HS-27A (cell line): ENCODE measurements at places on chromosomes 1 and 21.

DNA sequence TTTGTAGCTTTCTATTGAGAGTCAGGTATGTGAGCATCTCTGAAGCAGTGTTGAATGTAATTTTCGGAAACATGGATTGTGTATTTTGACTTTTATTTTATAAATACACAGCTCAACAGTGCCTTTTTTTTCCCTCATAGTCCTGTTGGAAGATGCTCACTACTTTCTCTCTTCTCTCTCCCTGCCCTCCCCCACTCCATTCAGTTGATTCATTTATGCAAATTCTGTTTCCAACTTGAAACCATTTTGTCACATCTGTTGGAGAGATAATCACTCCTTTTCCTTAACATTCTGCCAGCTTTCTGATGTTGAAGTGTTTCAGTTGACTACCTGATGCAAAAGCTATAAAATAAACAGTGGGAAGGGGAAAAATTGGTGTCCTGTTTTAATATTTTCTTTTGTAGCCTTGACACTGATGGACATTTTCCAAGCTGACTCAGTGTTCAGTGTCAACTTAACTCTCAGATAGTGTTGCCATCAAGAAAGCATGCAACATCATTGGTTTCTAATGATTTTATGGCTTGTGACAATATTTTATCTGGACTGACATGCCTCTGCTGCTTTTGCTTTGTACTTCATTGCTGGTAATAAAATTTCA lies 194.5 kb downstream of the HS2ST1 start:
- no peak for DNase-seq

GRCh38 chr21:27681841-27682240 lies 715.0 kb upstream of the ADAMTS5 start:
- peak; percentile 75 for DNase-seq

- DNase-seq, result no peak
Observed at GRCh38 chr1:235746245-235746644, 96.7 kb upstream of the GNG4 start.

- no peak for DNase-seq
Observed at GRCh38 chr1:177784936-177785335, 184.9 kb downstream of the SEC16B start.

DNA sequence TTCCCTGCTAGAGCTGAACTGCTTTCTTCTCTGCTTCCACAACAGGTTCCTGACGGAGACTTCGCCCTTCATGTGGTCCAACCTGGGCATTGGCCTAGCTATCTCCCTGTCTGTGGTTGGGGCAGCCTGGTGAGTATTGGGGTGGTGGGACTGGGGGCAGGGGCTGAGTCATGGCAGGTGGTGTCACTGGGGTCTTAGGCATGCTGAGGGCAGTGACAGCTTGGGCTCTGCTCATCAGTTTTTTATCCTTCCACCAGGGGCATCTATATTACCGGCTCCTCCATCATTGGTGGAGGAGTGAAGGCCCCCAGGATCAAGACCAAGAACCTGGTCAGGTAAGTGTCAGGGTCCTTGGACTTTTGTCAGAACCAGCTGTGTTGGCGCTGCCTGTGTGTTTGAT lies 1.3 kb downstream of the ATP6V0B start:
- DNase-seq, result no peak

DNA sequence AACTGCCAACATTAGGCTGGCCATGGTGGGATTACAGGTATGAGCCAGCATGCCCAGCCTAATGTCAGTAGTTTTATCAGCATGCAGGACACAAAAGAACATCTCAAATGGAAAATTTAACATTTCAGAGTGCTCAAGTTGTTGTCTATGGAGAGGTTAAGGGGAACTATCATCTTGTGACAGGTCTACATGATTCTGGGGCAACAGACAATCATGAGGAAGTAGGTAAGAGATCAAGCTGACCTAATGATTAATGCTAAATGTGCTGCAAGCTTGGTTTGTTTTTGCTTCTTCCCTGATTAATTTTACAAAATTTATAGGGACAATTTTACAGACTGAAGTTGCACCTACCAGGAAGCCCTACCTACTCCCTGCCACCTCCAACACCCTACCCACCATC lies 36.6 kb downstream of the FMO4 start:
- no peak for DNase-seq

GRCh38 chr1:12634696-12635202 lies 9.1 kb upstream of the AADACL4 start:
- no peak for DNase-seq

DNA sequence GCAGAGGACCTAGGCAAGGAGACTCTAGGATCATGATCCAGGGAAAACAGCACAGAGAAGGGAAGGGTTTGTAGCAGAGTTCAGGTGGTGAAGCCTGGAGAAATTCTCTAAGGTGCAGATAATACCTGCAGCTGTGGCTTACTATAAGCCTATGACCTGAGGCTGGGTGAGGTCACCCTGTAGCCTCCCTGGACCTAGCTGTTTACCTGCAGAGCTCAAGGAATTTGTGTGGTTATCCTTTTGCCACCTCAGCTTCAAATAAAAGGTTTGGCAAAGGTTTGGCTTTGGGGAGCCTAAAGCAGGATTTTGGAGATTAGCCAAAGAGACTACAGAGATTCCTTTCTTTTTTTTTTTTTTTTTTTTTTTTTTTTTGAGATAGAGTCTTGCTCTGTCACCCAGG lies 79.5 kb upstream of the ZNF648 start:
- DNase-seq, result no peak

- DNase-seq, result no peak
Observed at GRCh38 chr1:51327386-51327785, 3.0 kb downstream of the TTC39A start.

DNA sequence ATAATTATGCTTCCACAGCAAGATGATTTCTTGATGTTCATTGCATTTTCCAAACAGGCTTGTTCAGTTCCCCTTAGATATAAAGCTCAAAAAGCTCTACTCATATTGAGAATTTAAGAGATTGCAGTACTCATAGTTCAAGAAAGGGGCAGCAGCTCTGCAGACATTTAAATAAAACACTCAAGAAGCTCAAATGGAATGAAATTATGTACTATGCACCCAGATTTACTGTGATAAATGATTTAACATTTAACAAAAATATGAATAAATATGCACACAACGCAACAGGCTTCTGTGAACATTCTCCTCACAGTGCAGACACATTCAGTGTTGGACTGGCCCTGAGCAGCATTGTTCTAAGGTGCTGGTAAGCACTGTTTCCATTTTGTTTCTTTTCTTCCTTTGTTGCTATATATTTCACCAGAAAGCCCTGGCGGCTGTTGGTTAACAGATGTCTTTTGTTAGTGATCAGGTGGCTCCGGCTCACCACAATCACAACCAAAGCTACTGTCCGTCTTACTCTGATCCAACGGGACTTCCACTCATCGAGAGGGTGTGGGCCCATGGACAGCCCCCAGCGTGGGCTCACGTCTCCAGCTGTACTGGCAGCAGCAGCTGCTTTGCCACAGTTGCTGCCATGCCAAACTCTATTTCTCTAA lies 1440.3 kb downstream of the NCAM2 start:
- DNase-seq, result no peak
